Hematopoietic multipotent progenitor cell treated with erythropoietin and hydrocortisone succinate and interleukin-3 and kit ligand, for 4 days (in vitro differentiated cells): ENCODE measurements at places on chromosomes 1 and 21.

DNA sequence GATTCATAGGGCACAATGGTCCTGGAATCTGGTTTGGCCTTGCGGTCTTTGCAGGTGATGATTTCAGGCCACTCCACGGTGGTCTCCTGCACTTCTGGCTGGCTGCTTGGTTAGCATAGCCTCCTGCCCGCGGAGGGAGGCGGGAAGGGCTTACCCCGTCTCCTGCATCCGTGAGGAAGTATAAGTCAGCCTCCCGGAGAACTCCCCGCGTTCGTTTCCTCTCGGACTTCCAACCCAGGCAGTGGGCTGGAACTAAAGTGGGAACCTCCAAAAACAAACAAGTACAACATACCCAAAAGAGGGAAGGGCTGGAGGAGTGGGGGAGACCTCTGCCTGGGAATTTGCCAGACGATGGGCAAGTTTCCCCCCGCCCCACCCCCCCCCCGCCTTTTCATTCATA is 939 bp upstream of the CCN1 start:
- DNase-seq = no peak

- no peak for DNase-seq
Observed at GRCh38 chr1:221180704-221181368, 301.6 kb downstream of the HLX start.

GRCh38 chr1:14598007-14598497 is 433 bp upstream of the KAZN start:
- DNase-seq = no peak

DNA sequence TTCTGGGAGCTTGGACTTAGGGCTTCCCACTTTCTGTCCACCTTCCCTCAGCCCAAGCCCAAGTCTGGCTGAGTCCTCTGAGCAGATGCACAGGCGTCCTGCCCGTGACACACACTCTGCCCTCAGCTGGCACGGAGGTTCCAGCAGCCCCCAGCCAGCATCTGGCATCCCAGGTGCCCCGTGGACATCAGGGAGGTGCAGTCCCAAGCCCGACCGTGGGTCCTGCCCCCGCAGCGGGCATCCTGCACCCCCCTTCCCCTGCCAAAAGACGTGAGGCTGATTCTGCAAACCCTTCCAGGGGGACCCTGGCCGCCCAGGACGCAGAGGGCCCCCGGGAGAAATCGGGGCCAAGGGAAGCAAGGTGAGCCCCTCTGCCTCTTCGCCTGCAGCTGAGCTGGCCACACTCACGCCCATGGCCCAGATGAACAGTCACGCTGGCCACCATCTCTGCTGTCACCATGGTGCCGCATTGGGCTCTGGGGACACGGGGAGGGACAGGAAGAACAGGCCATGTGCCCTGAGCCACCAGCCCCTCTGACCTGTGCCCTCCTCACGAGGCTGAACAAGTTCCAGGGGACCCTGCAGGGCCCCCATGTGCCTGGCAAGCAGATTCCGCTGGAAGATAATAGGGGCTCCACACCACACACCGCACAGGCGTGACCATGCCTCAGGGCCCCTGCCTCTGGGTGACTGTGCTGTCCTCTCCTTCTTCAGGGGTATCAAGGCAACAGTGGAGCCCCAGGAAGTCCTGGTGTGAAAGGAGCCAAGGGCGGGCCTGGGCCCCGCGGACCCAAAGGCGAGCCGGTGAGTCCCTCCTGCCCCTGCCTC is 20.6 kb downstream of the COL6A2 start:
- no peak for DNase-seq

DNA sequence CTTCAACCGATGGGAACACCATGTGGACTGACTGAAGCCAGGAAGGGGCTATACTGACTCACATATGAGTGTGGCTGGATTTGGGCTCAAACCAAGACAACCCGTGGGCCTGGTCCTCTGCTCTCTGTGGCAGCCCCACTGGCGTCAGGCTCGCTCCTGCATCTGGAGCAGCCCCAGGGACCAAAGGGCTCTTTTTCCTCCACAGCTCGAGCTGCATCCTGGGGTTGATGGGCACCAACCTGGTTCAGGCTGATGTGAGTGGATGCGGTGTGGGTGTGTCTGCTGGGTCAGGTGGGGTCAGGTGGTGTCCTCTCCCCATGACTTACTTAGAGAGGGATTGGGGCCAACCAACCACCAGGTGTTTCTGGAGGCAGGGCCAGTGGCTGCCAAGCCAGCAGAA is 303.0 kb upstream of the AJAP1 start:
- no peak for DNase-seq

DNA sequence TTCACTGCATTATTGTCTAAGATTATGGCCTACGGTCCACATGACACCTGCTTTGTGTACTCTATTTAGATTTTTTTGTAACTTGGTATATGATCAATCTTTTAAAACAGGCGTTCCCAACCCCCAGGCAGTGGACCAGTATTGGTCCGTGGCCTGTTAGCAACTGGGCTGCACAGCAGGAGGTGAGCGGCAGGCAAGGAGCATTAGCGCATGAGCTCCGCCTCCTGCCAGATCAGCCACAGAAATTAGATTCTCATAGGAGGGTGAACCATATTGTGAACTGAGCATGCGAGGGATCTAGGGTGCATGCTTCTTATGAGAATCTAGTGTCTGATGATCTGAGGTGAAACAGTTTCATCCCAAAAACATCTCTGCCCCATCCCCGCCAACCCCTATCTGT is 228.4 kb upstream of the NR5A2 start:
- no peak for DNase-seq
